Activated effector memory CD4-positive, alpha-beta T cell treated with anti-CD3 and anti-CD28 coated beads, Interleukin-2, amount 50 U/mL, for 16 hours (primary cell): ENCODE measurements at places on chromosomes 12 and 14.

- no peak for DNase-seq
Measured at GRCh38 chr12:116138781-116139180, 138.7 kb downstream of the MED13L start.

- DNase-seq = no peak
Measured at GRCh38 chr14:41280745-41281144, 325.9 kb upstream of the LRFN5 start.

DNA sequence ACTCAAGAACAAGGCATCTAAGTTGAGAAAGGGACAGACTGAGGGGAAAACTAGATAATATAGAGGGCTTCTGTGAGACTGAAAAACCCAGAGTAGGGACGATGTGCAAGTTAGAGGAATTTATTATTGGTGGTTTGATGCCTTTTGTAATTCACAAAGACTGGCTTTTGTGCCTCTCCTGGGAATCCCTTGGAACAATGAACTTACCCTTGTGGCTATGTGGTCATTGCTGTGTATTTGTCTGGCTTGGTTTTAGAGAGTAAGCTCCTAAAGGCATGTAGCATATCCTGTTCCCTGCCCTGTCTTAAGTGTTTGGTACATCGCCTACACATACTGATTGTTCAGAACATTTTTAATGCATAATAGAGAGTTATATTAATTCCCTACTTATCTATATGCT, 26.6 kb downstream of the DCN start:
- DNase-seq = no peak

GRCh38 chr12:83102499-83102898, 415.8 kb downstream of the TMTC2 start:
- no peak for DNase-seq

- no peak for DNase-seq
Measured at GRCh38 chr12:89514751-89515150, 9.8 kb downstream of the GALNT4 start.

DNA sequence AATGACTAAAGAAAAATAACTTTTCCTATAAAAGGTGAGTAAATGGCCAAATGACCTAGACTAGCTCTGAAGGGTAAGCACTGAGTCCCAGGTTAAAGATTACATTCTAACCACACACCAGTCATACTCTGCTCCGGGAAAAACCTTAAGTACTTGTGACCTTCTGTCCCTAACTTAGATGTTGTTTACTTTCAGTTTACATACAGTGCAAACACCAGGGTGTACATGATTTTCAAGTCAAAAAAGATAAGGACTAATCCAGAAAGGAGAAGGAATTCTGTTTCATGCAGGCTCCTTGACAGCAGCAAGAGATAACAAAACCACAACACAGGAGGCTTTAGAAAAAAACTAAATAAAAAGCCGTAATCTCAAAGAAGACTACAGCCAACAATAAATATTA, 174.2 kb downstream of the PPM1H start:
- no peak for DNase-seq

- no peak for DNase-seq
Measured at GRCh38 chr12:63064080-63064479, 86.9 kb downstream of the AVPR1A start.

DNA sequence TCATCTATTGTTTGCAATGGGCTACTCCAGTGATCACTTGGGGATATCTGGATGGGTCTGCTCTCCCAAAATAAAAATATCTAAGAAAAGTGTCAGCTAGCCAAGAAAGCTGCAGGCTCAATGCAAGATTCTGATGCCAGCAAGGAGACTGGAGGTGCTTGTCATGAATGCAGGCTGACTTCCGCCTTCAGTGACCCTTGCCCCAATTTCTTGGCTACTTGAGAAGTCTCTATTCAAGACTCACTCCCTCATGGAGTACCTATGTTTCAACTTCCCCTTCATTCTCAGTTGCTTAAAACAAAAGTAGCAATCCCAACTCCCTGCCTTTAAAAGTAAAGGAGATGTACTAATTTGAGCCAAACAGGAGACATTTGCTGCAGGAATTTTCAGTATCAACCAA, 123.9 kb downstream of the GPR65 start:
- DNase-seq = no peak

DNA sequence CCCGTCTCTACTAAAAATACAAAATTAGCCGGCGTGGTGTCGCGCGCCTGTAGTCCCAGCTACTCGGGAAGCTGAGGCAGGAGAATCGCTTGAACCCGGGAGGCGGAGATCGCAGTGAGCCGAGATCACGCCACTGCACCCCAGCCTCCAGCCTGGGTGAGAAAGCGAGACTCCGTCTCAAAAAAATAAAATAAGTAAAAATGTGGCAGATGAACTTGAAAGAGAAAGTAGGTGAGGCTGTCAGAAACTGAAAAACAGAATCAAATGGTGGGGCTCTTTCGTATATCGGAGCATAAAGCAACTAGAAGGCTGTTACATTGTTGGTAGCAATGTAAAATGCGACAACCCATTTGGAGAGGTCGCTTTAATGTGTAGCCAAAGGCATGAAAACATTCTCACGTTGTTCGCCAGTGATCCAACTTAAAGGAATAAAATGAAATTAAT, 767 bp upstream of the CCNT1 start:
- DNase-seq = no peak

- no peak for DNase-seq
Measured at GRCh38 chr12:104407438-104407837, 49.3 kb upstream of the CHST11 start.

- no peak for DNase-seq
Measured at GRCh38 chr12:93079271-93079670, 150.2 kb upstream of the EEA1 start.

GRCh38 chr12:94255006-94255405, 106.6 kb downstream of the PLXNC1 start:
- DNase-seq = no peak

- DNase-seq = no peak
Measured at GRCh38 chr14:81396113-81396512, 4.0 kb downstream of the STON2 start.

DNA sequence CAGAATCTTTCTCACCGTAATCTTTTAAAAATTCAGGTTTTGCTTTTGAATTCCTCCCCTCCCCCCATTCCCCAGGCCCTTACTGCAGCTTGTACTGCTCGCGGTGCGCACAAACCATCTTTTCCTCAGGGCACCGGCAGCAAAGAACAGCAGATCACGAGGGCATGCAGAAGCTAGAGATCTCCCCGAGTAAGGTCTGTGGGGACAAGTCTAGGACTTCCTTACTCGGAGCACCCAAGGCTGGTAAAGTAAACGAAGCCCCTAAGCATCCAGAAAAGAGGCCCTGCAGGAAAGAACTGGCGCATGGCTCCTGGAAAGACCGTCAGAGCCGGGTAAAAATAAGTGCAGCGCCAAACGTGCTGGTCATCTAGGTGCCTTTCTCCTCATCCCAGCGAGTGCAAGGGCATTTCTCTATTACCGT, 727 bp downstream of the LDHB start:
- peak; percentile 77 for DNase-seq

GRCh38 chr12:27142101-27142721, 59.8 kb upstream of the C12orf71 start:
- DNase-seq = peak; percentile 66

- DNase-seq = no peak
Measured at GRCh38 chr12:109134186-109134917, 18.0 kb downstream of the ACACB start.

GRCh38 chr12:62827855-62828254, 107.1 kb downstream of the PPM1H start:
- DNase-seq = no peak

GRCh38 chr14:105050551-105050897, 14.7 kb downstream of the GPR132 start:
- no peak for DNase-seq

DNA sequence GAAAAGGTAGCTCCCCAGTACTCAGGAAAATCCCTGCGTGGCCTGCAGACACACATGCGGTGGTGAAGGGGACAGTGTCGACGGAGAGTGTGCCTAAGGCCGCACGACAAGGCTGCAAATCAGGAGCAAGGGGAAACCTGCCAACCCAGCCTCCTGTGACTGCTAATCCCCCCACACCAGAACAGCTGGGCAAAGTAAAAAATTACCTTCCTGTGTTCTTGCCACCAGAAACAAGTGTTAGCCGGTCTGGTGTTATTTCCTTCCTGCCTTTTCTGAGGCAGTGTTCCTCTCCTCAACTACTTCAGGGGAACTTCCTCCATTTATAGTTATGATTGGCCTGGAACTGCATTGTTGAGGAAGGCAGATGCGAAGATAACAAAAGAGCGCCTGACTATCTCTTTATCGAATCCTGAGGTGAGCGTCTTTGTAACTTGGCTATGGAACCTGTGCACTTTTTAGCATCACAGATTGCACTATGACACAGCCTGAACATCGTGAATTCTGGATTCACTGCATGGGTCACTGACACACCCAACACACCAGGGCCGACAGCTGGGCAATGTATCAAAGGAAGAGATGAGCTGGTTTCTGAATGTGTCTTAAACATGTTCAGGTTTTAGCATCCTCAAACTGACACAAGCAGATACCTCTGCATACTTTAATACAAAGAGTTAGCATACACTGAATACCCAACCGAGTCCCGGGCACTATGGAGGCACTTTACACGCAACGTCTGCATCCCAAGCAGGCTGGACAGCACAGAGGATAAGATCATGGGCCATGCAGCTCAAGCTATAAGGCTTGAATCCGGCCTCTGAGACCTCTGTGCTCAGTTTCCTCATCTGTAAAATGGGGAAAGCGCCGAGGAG, 28.9 kb downstream of the SLC15A4 start:
- no peak for DNase-seq

DNA sequence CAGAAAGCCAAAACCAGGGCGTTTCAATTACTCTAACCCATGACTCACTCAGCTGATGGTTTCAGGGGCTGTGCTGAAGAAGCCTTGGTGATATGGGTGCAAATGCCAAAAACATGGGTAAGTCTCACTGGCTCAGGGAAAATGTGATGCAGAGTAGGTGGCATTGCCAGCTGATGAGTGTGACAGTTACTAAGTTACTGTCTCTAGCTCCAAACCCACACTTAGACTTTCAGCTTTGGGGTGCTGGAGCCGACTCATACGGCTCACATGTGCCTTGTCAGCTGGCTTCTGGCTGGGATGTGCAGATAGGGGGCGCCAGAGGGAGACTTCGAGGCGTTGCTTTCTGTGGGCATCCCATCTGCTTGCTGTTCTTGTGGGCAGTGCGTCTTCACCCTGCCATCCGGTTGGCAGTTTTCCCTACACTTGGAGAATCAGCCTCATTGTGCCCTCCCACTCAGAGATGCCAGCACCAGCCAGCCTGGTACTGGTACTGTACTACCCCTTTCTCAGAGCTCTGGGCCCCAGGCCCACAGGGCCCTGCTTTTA, 11.1 kb upstream of the KRT7 start:
- DNase-seq = peak; percentile 84

GRCh38 chr12:16072678-16073077, 161.5 kb downstream of the DERA start:
- no peak for DNase-seq

DNA sequence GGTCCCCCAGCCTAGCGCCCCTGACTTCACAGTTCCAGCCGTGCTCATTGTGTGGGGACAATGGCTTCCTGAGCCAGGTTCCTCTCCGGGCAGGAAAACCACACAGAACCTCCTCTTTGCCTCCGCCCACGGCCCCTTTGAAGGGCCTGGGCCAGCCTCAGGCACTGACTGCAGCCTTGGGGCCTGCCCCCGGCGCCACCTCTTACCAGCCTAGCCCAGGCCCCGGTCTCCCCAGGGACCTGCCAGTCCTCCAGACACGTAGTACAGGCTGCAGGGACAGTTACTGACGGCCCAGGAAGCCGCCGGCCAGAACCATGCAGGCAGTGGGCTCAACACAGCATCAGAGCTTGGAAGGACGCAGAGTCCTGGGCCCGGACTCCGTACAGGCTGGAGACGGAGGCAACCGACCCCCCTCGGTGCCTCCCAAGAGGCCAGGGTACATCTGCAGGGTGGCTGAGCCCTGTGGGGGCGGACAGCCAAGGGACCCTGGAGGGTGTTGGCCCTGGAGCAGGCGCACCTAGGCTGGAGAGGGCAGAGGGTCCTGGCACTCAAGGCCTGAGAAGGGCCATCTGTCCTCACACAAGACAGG, 20.9 kb upstream of the NUDT14 start:
- peak; percentile 73 for DNase-seq

- DNase-seq = no peak
Measured at GRCh38 chr12:119589634-119590033, 3.9 kb upstream of the TMEM233 start.

- no peak for DNase-seq
Measured at GRCh38 chr12:68007033-68007432, 17.8 kb downstream of the IFNG-AS1 start.

GRCh38 chr12:28777603-28778365, 371.3 kb upstream of the FAR2 start:
- no peak for DNase-seq

DNA sequence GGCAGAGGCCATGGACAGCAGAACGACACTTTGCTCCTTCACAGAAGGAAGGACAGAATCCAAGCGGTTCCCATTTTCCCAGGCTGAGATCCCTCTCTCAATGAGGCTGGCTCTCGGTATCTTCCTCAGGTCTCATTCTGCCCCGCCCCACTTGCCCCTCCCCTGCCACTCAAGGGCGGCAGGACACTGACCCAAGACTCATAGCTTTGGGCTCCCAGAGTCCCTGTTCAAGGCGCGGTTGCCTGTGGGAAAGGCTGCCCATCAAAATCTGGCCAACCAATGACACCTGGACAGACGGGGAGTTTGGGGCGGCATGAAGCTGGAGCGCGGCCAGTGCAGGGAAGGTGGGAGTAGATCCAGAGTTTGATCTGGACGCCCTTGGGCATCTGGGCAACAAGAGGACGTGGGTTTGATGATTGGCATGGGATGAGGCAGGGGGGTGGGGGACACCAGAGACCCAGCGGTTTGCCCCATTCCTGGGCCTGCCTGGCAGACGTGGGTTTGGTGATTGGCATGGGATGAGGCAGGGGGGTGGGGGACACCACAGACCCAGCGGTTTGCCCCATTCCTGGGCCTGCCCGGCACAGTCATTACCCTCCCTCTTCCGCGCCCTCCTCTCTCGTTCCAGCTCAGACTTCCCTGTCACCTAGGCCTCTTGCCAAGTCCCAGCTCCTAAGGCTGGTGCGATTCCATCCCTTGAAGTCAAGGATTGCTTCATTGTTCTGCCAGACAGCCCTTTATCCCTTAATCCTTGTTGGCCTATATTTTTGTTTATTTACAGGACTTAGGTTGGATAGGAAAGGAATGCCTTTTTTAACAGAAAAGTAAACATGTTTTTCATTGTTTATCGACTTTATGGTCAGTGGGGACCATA, 92.1 kb downstream of the NINJ2 start:
- peak; percentile 48 for DNase-seq

- no peak for DNase-seq
Measured at GRCh38 chr12:90836689-90837088, 118.3 kb downstream of the CCER1 start.

DNA sequence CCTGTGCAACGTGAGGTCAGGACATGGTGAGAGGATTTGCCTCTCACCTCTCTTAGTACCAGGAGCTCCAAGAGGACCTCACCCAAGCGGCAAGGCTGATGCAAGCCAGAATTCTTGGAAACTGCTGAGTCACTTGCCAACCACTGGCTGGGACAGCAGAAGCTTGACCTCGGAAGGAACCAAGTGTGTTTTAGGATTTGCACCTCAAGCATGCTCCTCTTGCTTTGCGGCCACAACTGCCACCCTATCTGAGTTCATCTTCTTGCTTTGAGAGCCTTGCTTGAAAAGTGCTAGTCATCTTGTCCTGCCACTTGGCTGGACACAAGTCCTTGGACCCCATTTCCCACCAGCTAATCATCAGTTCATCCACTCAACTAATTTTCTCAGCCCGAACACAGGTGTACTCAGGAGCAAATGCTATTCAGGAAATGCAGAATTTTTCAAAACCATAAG, 195.8 kb downstream of the SLC25A21 start:
- no peak for DNase-seq
